ENCODE measurements at places on chromosomes 7 and 10. TPM values are rescaled to one million over a fixed set of nuclear protein-coding genes. Genes with fewer than 3 reads are reported as not detected.

- DNase-seq, result no peak
Observed at GRCh38 chr10:109306698-109307097, 616.6 kb downstream of the XPNPEP1 start.

- DNase-seq, result no peak
Observed at GRCh38 chr7:98555403-98555802, 61.7 kb upstream of the NPTX2 start.

DNA sequence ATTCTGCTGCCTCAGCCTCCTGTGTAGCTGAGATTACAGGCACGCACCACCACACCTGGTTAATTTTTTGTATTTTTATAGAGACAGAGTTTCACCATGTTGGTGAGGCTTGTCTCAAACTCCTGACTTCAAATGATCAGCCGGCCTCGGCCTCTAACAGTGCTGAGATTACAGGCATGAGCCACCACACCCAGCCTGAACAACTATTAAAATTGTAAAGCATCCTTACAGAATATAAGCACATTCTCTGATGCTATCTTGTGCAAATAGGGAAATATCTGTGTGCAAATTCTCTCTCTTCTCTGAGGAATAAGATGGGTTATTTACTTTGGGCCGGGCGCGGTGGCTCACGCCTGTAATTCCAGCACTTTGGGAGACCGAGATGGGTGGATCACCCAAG, 12.5 kb downstream of the NUDCD3 start:
- no peak for DNase-seq

GRCh38 chr7:107889992-107890391, 991 bp upstream of the DLD start:
- DNase-seq, result no peak

DNA sequence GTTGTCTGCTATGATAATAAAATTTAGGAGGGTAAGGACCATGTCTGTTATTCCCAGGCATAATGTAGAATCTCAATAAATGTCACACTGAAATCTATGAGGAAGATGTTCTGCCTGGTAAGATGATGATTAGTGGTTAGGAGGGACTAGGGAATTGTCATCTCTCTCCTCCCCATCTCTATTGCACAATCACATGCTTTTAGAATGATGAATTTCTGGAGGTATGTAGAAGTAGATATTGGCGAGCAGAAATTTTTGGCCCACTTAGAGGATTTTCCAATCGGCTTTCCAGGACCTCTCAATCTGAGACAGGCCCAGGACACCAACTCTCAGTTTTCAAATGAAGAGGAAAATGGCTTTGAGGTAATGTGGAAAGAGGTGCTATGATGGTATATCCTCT, 2.0 kb upstream of the PITX3 start:
- no peak for DNase-seq

GRCh38 chr7:10181996-10182395, 791.7 kb upstream of the PHF14 start:
- DNase-seq, result no peak

- no peak for DNase-seq
Observed at GRCh38 chr10:105210546-105210945, 569.5 kb downstream of the SORCS3 start.

DNA sequence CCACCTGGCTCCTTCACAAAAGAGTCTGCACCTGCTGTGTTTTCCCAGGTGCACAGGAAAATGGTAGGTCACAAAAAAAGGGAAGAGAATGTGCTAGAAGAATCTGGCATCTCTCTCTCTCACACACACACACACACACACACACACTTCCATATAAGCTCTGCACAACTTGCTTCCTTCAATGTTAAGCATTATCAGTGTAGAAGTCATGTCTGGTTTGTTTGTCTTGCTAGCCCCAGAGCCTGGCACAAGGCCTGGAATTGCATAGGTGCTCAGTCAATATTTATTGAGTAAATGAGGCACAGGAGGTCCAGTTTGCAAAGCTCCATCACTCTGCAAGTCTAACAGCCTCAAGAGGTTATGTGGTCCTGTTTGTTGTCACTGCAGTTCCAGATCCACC, 867.3 kb upstream of the AUTS2 start:
- DNase-seq, result no peak

DNA sequence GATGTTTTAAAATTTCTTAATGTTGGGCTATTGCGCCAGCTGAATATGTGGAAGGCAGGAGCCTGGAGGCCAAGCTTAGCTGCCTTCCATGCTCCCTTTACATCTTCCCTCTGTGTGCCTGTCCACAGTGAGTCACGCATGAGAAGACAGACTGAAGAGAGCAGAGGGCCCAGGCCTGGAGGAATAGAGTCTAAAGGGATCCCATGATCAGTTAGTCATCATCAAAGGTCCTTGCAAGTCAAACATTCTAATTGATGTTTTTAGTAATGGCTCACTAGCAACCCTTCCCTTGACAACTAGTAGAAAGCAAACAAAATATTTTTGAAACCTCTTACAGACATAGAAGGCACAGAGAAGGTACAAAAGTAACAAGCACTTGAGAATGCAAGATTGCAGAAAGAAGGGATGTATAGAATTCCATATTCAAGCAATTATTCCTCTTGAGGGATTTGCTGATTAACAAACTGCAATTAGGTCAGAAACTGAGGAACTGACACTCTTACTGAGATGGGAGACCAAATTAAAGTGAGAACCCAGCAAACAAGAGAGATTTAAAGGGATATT, 30.7 kb upstream of the APBB1IP start:
- DNase-seq, result no peak

DNA sequence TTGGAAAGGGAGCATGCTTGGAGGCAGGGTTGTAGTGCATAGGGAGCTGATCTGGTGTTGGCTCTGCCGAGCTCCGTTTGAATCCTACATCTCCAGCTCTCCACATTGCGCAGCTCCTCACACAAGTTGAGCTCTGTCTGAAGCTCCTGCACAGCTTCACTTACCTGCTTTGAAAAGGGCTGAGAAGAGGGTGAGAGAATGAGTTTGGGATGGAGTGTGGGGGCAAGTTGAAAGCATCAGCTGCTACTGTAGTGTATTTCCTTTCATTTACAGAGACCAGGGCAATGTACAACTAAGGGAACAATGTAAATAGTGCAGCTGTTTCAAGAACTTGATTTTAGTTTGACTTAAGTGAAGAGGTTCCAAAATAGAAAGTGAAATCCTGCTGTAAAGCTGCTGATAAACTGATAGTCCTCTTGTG, 88.5 kb downstream of the VTI1A start:
- no peak for DNase-seq

DNA sequence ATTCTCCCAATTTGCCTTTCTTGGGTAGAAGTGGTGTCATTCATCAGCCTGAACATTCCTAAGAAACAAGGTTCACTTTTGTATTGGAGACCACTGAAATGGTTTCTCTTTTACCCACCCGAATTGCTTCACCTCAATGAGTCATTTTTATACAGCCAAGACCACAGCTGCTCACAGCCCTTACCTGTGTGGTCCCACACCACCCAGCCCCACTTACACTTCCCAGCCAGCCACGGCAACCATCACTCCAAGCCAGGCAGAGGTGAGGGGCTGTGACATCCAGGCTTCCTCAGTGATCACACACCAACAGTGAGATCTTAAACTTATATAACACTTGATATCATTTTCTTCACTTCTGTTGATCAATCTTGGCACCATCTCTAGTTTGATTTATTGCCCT, 20.7 kb downstream of the OR13A1 start:
- no peak for DNase-seq

- peak; percentile 79 for DNase-seq
Observed at GRCh38 chr10:128186959-128187787, 61.0 kb upstream of the MKI67 start.

DNA sequence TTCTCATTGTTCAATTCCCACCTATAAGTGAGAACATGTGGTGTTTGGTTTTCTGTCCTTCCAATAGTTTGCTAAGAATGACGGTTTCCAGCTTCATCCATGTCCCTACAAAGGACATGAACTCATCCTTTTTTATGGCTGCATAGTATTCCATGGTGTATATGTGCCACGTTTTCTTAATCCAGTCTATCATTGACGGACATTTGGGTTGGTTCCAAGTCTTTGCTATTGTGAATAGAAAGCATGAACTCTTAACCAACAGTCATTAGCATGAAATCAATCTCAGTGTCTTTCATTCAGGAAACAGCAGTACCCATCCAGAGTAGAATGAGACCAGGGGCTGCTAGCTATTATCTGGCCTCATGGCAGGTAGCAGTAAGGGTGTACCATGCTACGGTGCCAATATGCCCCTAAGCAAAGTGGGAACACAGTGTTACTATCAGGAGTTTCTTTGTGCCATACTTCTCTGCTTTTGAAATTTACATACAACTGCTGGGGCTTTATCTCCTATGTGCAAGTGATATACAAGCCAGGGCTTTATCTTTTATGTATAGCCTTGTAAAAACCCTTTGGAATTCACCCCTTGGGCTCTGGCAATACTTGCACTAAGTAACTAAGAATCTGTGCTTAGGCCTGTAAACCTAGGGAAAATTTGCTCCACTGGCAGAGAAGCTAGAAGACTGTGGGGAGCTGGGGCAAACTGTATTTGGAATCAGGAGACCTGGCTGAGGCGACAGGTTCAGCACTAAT, 5.4 kb downstream of the PON2 start:
- no peak for DNase-seq

- DNase-seq, result no peak
Observed at GRCh38 chr7:2567679-2568278, 9.0 kb downstream of the IQCE start.

DNA sequence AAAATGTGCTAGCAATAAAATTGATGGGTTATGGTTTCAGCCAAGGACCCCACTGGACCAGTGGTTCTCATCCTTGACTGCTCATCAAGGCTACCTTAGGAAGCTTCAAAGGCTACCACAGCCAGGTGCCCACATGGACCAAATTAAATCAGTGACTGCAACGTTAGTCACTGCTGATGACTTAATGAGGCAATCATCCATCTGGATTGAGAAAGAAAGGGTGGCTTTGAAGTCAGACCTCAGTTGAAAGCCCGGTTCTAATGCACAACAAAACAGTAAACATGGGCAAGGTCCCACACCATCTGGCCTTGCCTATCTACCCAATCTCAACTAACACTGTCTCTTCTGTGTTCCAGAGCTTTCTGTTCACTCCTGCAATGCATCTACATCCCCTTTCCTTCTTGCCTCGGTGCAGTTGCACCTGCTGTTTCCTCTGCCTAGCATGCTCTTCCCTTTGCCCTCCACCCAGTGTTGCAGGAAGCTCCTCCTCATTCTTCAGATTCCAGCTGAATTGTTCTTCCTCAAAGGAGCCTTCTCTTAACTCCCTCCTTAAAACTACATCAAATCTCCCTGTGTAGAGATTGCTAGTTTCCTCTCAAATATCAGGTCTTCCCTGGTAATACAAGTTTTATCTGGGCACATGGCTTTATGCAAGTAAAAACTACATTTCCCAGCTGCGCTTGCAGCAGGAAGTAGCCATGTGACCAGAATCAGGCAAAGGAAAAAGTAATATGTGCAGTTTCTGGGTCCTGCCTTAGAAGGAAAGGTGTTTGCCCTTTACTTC, 10.3 kb upstream of the KCNK18 start:
- DNase-seq, result no peak

DNA sequence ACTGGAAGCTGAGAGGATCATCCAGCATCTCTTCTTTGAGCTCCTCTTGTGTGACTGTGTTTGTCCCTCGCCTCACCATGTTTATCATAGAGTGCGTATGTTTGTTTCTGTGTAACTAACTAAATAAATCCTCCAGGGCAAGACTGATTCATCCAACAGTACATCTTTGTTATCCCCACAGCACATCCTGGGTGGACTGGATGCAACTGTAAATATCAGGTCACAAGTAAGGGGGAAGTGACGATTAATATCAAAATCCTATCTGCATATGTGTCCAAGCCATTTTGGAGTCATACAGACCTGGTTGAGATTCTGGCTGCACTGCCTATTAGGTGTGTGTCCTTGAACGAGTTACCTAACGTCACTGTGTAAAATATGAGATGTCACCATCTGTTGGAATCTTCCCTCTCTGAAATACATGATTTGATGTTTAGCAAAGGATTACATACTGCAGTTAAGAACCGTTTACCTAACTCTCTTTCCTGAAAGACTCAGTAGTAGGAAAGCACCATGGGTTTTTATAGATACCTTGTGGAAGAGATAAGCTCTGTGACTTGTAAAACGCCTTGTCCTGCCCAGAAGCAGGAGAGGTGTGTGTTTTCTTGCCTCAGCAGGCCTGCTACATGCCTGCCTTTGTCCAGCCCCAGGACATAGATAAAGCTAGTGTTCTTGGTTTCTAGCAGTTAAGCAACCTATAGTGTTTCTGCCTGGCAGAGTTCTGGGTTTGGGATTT, 25.8 kb downstream of the WBP1L start:
- no peak for DNase-seq

DNA sequence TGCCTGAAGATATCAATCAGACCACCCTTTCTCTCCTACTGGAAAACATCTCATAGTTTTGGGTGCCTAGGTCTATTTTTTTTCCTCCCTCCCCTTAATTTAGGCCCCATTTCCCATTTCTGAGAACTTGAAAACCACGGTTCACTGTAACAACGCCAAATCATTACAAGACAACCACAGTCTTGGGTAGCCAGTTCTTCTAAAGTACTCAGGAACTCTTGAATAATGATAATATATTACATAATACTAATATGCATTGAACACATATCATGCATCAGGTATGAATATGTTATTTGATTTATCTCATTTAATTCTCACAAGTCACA, 185.1 kb upstream of the ADO start:
- no peak for DNase-seq

- DNase-seq, result no peak
Observed at GRCh38 chr7:13551503-13551902, 438.0 kb downstream of the ETV1 start.

DNA sequence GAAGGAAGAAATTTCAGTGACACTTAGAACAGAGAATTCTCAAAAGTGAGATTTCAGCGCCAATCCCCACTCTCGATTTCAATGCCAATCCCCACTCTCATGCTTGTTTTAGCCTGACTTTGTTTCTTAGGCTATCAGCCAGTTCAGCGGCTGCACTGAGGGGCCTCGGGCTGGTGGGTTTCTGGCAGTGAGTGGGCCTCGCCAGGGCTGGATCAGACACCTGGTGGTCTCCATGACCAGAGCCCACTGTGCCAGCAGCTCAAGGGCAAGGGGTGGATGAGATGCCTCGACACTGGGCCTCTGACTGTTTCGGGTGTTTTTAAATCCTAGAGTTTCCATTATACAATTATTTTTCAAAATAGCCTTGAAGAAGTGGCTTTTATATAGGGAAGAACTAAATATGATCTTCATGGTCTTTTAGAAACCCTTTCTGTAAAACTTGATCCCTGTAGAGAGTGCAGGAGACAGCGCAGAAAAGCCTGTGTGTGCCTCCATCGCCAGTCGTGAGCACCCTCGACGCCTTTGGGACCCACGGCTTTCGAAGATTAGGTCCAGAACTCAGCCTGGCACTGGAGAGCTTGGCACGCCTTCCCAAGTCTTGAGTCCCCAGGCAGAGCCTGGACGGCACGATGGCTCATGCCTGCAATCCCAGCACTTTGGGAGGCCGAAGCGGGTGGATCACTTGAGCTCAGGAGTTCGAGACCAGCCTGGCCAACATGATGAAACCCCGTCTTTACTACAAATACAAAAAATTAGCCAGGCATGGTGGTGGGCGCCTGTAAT, 76.2 kb downstream of the INPP5A start:
- no peak for DNase-seq

- no peak for DNase-seq
Observed at GRCh38 chr10:132972986-132973902, 30.9 kb upstream of the CFAP46 start.

GNAT3 gene
- not detected for total RNA-seq

CYP3A4 gene
- not detected for total RNA-seq

UNCX gene
- not detected for total RNA-seq

SEMA3E gene
- total RNA-seq, result not detected

PSMG3 gene
- 16.3 TPM for total RNA-seq

KIF11 gene
- 3.0 TPM for total RNA-seq

ARL3 gene
- 2.0 TPM for total RNA-seq

PNLIPRP1 gene
- total RNA-seq, result not detected

MEIG1 gene
- not detected for total RNA-seq

SLC26A4 gene
- total RNA-seq, result 0.10 TPM

PTF1A gene
- not detected for total RNA-seq

VDAC2 gene
- total RNA-seq, result 110 TPM

AKR1C4 gene
- not detected for total RNA-seq
